COLO829 (cell line): ENCODE measurements at places on chromosomes 4 and X.

DNA sequence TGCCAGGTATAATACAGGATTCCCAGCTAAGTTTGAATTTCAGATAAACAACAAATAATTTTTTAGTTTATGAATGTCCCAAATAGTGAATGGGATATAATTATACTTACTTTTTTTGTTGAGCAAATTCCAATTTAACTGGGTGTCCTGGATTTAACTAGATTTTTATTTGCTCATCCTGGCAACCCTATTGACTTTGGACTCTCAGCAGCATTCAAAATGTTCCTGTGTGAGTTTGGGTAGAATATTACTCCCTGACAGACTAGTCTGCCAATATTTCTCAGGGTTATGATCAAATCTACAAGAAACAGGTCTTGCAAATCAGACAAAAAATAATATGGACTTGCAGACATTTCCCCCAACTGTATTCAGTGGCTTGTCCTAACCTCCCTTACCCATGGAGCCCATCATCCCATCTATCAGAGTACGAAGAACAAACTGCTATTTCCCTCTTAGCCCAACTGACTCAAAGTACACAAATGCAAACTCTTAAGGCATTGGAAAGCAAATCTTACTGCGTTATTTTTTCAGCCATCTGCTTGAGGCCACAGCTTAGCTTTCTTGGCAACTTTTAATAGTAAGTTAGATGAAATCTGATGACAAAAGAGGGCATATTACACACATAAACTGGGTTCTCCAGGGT lies 20.7 kb downstream of the SETD7 start:
- no peak for DNase-seq

DNA sequence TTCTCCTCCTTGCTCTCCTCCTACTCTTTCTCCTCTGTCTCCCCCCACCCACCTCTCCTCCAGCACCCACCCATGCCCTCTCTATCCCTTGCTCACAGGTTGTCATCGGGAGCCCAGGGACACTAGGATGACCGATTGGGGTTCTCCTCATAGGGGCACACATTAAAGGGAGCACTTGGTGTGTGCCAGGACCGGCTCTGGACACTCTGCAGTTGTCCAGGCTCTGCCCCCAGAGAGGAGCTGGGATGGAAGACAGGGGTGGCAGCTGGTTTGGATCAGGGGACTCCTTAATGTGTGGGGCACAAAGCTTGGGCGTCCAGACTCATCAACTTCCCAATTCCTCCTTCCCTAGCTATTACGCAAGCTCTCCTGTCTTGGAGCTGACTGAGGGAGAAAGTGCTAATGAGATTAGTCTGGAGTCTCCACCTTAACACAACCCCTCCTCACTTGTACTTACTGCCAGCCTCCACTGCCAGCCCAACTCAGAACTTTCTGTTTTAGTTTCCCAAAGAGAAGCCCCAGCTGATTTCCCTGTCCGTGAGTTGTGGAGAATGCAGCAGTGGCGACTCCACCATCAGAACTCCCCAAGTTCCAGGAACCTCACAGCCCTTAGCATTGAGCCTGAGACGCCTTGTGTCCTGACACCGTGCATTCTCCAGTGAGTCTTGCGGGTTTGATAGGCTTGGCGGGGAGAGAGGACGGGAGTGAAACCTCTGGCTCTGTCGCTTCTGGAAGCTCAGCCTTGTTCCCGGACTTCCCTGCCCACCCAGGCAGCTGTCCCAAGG lies 52.2 kb downstream of the CXorf49B start:
- DNase-seq = no peak

DNA sequence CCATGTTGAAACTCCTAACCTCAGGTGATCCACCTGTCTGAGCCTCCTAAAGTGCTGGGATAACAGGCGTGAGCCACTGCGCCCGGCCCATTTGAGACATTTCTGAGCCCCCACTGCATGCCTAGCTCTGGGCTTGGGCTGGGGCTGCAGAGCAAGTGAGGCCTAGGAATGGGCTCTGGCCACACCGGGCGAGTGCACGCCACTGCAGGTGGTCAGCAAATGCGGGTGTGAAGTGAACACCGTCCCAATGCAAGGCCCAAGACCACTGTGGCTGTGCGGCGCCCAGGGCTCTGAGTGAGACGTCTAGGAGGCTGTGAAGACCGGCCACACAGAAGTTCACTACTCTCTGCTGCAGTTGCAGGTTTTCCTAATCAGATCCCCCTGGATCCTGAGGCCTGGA lies 9.5 kb downstream of the SH3TC1 start:
- no peak for DNase-seq

- DNase-seq = no peak
Observed at GRCh38 chr4:15025693-15026092, 23.4 kb downstream of the CPEB2 start.

DNA sequence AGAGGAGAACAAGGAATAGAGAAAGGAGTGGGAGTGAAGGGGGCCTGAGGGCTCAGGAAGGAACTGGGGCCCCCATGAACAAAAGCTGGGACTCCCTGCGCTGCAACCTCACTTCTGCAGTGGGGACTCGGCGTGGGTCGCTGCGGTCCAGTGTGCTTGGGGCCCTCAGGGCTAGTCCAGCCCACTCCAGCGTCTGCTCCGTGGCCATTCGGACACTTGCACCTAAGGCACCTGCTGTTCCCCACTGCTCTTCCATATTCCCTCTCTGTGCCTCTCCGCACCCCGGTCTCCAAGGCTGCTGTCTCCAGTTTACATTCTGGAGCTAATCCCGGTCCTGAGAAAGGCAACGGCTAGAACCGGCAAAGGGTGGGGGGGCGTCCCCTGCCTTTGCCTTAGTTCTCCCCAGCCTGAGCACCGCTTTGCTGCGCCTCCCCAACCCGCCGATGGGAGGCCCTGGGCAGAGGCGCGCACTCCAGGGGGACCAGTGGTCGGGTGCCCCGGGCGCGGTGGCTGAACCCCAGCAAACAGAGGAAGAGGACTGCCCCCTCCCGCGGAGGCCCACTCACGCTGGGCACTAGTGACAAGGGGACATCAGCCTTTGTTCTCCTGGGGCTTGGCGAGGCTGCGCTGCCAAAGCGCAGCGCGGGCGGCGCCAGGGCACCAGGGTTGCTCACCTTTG lies 327.7 kb upstream of the F9 start:
- no peak for DNase-seq

DNA sequence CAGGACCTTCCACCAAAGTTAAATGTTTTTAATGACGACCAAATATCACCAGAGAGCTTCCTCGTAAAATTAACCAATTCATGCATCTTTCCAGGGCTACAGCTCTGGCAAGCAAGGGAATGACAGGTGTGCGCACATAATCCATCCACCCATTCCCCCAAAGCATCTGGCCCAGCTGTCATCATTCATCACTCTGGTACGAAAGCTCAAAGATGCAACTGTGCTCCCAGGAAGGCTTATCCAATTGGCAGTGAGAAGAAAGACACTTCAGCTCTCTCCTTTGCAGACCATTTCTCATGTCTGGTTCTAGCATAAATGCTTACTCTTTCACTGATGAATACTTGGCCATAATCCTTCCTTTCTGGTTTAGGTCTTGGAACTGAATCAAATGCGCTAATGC lies 139.2 kb downstream of the NSUN7 start:
- DNase-seq = no peak

DNA sequence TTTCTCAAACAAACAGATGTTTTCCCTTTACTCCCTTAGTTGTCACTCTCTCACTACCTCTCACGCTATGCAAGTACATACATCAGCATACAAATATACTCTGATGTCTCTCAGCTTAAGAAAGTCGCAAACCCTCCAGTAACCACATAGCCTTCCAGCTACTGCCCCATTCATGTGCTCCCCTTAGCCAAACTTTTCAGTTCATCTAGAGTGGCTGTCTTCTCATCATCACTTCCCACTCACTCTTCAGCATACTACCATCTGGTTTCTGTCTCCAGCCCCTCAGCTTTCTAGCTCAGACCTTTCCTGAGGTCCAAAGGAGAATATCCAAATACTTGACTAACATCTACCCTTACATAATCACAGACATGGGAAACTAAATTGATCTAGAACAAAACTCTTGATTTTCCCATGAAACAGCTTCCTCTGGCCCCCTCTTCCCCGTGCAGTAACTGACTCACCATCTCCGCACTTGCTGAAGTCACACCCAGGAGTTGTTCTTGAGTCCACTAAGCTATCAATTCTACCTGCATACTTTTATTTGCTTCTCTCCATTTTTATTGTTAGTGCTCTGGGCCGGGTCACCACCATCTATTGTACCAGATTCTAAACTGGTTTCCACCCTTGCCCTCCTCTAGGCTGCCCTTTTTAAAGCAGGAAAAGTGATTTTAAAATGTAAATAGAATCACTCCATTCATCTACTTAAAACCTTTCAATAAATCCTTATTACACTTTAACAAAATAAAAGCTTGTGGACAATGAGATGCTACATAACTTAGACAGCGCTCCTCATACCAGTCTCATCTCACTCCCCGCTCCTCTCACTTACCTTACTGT lies 57.2 kb downstream of the CASP6 start:
- no peak for DNase-seq

DNA sequence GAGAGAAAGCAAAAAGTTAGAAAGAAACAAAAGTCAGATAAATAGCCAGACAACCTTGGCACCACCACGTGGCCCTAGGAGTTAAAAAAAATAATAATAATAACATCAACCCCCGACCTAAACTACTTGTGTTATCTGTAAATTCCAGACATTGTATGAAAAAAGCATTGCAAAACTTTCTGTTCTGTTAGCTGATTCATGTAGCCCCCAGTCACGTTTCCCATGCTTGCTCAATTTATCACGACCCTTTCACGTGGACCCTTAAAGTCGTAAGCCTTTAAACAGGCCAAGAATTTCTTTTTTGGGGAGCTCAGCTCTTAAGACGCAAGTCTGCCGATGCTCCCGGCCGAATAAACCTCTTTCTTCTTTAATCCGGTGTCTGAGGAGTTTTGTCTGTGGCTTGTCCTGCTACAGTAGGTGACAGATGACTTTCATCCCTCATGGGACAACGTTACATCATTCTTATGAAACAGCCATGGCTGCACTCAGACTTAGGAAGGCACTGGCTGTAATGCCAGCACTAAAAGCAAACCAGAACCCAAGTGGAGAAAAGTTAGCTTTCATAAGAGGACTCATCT lies 520 bp downstream of the ACOX3 start:
- DNase-seq = no peak

DNA sequence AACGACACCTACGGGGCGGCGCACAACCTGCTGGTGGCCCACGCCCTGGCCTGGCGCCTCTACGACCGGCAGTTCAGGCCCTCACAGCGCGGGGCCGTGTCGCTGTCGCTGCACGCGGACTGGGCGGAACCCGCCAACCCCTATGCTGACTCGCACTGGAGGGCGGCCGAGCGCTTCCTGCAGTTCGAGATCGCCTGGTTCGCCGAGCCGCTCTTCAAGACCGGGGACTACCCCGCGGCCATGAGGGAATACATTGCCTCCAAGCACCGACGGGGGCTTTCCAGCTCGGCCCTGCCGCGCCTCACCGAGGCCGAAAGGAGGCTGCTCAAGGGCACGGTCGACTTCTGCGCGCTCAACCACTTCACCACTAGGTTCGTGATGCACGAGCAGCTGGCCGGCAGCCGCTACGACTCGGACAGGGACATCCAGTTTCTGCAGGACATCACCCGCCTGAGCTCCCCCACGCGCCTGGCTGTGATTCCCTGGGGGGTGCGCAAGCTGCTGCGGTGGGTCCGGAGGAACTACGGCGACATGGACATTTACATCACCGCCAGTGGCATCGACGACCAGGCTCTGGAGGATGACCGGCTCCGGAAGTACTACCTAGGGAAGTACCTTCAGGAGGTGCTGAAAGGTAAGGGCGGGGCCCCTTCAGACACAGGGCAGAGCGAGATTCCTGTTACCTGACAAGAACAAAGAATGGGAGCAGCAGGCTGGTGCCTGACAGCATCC lies 11.7 kb downstream of the RPL9 start:
- DNase-seq = no peak

DNA sequence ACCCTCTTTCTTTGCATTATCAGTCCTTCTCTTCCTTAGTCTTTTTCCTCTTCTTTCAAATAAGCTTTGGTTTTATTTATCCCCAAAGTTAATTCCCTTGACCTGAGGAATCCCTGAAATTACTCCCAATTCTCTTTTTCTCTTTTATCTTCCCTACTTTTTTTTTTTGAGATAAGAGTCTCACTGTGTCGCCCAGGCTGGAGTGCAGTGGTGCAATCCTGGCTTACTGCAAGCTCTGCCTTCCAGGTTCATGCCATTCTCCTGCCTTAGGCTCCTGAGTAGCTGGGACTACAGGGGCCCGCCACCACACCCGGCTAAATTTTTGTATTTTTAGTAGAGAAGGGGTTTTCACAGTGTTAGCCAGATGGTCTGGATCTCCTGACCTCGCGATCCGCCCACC lies 17.8 kb downstream of the CAMK2D start:
- DNase-seq = no peak

GRCh38 chr4:57318703-57319102 lies 208.5 kb upstream of the IGFBP7 start:
- DNase-seq = no peak

DNA sequence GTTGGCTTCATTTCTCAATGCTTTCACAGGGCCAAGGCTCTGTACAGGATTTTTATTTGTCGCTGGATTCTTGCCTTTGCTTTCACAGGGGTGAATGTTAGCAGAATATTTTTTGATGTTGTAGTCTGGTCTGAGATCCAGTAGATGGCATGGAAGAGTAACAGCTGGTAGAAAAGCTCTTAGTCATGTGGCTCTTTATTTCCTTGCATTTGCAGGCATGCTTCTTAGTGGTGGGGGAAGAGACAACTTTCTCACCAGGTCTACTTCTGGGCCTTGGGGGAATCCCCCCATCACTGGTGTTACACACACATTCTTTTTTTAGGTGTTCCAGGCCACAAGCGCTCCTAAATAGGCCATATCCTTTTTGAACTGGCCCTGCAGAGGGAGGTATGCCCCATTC lies 58.2 kb upstream of the DKK2 start:
- peak; percentile 39 for DNase-seq

DNA sequence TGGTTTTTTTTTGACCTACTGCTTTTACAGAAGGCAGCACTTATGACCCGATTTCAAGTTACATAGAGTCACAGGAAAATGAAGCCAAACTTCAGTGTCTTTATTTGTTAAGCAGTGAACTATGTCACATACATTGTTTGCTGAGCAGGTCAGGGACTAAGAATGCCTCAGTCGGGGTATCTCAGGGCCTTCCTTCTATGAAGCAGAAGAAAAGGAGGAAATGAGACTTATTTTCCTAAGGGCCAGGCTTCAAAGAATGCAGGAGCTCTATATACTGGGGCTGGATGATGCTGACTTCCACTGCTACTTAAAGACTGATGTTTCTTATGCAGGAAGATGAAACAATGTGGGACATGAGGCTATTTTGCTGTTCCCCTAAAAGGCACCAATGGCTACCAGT lies 558.4 kb upstream of the IGFBP7 start:
- no peak for DNase-seq

GRCh38 chrX:7147413-7147977 lies at the start of gene STS:
Gene STS, plus strand, starts transcription at chrX:7147712. Its CDS starts 105,488 bp downstream, at chrX:7253200.
- DNase-seq = peak; percentile 2
